GM04503 (cell line): ENCODE measurements at places on chromosomes 2 and 18.

- DNase-seq, result no peak
These were observed 34.0 kb upstream of the TMEFF2 start for GRCh38 chr2:192228685-192229084.

DNA sequence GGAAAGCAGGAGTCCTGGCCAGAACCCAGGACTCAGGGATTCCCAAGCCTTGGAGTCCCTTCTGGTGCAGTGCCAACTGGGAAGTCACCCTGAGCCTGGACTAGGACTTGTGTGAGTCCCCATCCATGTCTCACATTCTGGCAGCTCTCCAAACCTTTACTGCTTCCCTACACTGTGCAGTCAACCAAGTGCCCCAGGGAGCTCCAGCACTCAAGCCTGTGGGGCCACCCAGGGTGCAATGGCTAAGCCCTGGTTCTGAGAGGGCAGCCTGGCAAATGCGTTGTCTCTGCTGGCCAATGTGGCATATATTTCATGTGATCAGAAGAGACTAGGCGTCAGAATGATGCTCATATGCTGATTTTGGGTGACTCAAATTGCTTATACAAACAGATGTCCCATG, 223.4 kb downstream of the SP3 start:
- DNase-seq, result no peak

DNA sequence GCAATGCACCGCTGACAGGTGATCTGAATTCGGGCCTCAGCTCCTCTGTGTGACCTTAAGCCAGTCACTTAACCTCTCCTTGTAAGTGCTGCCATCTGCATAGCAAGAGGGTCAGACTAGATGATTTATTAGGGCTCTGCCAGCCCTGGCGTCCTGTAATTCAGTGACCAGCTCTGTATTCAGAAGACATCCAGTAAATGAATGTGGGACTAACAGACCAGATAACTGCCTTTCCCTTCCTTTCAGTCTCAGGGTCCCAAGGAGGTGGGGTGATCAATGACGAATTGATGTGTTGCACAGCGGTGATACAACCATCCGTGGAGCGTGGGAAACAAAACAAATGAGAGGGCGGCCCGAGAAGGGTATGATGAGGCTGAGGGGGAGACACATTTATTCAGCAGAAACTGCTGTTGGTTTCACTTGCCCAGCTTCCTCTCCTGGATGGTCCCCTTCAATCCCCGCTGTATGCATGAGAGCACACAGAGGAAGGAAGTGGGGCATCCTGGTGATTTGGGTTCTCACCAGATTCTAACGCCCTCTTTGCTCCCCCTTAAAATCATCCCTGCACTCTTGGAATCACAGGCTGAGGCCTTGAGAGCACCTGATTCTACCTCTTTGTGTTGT, 92.8 kb downstream of the VIT start:
- no peak for DNase-seq

DNA sequence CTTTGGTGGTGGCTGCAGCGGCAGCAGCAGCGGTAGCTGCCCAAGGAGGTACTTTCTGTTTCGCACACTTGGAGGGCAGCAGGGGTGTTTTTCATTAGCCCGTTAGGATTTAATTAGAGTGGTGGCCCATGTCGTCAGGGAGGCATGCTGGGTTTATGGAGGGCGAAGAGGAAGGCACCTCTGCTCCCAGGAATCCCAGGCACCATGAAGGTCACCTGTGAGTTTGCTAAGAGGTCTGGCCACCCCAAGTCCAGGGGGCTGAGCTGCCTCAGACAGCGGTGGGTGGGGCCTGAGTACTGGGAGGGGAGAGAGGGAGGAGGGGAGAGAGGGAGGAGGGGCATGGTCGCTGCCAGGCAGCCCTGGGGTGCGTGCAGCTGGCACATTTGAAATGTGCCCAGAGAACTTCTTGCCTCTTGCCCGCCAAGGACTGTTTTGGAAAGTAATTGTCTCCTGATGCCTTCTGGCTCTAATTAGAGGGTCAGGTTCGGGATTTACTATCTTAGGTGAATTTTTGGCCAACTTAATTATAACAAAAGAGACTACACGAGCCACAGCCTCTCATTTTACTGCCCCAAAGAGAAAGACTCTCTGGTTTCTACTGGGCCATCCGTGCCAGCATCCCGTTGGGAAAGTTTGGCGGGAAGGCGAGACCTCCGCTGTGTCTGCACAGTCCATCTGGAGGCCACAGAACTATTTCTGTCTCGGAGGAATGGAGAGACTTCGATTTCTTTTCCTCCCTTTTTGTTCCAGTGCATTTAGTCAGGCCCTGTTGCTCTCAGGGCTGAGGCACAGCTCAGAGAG, 62.0 kb downstream of the GLI2 start:
- no peak for DNase-seq

DNA sequence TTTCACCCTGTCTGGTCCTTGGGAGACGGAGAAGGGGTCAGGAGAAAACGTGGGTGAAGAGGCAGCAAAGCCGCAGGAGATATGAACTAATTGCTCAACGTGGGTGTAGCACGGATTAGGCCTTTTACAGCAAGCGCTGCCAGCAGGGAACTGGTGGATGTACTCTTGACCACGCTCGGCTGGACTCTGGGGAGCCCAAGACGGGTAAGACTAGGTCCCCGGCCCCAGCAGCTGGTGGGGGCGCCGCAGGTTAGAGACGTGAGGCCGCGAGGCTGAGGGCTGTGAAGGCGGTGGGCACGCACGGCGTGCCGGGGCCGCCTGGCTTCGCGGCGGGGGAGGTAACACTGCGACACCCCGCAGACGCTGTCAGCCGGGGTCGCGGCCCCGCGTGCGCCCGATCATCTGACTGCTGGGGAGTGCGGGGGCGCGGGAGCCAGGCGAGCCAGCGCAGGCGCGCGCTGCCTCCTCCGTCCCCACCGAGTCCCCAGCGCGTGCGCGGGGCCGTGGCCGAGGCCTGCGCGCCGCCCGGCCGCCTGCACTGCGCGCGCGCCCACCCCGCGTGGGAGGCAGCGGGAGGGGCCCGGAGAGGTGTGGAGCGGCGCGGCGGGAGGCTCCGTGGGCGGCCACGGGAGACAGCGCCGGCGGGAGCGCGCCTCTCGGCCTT, at the start of gene CLIP4:
Gene CLIP4, plus strand, starts transcription at position 470 of the 664 bp plus-strand sequence. CDS start 5,974 bp downstream, outside the sequence.
- no peak for DNase-seq

DNA sequence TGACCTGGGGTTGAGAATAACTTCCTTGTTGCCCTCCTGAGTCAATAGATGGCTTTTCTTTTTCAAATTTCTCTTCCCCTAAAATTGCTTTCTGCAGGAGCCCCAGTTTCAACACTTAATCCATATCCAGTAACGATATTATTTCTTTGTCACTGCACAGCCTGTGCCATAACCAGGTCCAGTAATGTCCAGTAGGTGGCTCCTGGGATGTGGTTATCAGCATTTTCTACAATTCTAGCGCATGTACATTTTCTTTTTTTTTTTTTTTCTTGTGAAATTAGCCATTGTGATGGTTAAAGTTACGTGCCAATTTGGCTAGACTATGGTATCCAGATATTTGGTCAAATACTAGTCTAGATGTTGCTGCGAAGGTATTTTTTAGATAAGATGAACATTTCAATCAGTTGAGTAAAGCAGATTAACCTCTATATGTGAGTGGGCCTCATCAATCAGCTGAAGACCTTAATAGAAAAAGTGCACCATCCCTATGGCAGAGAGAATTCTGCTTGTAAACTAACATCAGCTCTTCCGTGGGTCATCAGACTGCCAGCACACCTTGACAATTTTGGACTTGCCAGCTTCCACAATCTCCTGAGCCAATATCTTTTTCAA, 72.9 kb upstream of the SCG2 start:
- DNase-seq, result no peak

DNA sequence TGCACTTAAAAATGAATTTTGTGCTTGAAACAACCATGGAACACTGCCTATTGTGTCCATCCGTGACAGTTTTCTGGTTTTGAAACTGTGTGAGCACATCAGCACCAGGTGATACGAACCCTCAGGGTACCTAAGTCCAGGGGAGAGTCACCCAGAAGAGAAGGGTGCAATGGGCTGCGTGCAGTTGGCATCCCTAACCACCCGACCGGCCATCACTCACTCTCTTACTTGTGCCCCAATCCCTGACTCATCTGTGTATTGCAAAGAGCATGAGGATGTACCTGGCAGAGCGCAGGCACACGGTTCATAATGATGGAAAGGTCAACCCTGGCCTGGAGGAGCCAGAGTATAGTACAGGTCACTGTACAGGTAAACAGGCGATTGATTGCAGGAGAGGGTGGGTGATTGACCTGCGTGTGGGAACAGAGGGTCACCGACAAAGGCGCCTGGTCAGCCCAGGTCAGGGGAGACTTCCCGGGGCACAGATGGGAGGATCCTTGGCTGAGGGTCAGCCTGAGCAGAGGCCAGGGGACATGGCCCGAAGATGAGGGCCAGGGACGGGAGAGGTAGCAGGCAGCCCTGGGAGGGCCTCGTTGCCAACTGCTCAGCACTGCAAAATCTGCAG, 160.3 kb downstream of the SEPTIN10 start:
- DNase-seq, result no peak

DNA sequence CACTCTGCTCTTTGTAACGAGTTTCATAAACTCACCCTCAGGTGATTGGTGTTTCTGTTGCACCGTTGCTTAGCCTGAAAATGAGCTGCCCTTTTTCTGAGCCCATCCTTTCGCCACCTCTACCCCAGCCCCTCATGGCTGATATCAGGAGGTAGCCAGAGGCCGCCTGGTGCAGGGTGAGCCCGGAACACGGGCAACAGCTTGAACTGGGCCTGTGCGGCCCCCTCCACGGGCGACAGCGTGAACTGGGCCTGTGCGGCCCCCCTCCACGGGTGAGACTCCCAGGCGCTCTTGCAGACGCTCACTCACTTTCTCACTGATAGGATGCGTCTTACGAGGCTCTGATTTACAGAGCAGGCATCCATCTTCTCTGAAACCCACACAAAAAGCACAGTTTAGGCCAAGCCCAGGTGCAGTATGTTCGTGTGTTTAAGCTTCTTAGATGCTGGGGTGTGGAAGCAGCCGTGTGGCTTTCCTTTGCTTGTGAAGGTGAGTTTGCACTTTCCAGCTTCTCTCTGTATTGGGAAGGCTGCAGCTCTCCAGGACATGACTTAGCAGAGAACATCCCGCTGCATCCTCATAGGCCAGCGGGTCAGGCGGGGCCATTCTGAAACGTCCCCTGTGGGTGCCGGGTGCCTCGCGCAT, 83.5 kb downstream of the NFATC1 start:
- DNase-seq, result no peak

DNA sequence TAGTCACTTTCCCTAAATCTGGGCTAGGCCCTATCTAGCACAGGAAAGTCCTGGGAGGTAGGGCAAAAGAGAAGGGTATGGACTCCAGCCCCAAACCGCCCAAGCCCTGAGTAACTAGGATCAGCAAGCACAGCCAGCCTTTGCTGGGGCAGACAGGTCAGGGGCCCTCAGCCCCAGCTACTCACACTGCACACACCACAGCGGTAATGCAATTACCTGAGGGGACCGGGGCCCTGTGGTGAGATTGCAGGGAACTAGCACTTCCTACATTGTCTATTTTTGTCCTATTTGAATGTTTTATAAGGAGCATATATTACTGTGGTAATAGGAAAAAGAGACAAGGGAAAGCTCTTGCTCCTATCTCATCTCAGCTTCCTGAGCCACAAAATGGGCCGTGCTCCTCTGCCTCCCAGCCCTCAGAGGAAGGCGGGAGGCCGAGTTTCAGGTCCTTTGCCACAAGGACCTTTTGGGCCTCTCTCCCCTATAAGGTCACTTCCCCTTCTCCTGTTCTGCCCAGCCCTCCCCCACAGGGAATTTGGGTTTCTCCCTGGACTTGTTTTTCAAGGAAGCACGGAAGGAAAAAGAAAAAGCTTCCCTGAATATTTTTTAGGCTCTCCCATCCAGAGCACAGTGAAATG, 20.5 kb downstream of the RAB11FIP5 start:
- DNase-seq, result no peak

- DNase-seq, result no peak
These were observed 49.9 kb downstream of the FAM210A start for GRCh38 chr18:13676471-13676870.

- DNase-seq, result no peak
These were observed 36.4 kb upstream of the SLC14A1 start for GRCh38 chr18:45687621-45688020.
